ENCODE measurements at places on chromosomes 12 and 14.

- DNase-seq: no peak
These were observed 107.0 kb downstream of the PAPLN start for GRCh38 chr14:73344319-73344718.

- no peak for DNase-seq
These were observed 208.5 kb downstream of the FOXG1 start for GRCh38 chr14:28975084-28975483.

- no peak for DNase-seq
These were observed 236.1 kb downstream of the C12orf50 start for GRCh38 chr12:87793131-87793530.

GRCh38 chr14:43260056-43260455, 1247.0 kb downstream of the FSCB start:
- no peak for DNase-seq

DNA sequence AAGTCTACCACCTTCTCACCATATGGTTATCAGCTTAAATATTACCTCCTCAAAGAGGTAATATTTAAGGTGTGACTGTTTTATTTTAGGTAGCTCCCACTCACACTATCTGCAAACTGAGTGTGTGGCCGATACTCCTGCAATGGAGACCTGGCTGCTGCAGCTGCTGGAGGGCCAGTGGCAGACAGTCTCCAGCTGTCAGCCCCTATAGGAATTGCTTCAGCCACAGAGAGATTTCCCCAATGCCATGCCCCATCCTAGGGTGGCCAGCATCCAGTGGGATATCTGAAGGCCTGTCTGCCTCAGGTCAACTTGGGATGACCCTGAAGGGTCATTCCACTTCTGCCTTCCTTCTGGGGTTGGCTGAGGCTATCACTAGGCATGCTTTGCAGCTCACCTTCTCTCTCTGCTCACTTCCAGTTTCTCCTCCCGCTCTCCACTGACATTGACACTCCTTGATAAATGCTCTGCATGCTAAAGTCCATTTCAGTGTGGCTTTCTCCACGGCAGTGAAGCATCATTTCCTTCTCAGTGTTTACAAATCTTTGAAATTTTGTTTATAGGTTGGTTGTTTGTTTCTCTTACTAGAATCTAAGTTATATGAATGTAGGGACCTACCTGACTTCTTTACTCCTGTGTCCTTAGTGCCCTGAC, 90.2 kb upstream of the USP44 start:
- no peak for DNase-seq

DNA sequence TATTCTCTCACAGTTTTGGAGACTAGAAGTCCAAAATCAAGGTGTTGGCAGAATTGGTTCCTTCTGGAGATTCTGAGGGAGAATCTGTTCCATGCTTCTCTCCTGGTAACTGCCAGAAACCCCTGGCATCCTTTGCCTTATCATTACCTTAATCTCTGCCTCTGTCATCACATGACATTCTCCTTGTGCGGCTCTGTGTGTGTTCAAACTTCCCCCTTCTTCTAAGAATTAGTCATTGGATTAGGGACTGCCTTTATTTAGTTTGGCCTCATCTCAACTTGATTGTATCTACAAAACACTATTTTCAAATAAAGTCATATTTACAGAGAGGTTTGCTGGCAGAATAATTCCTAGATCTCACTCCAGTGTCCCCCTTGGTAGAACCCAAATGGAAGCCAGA, 68.9 kb downstream of the ZNF641 start:
- no peak for DNase-seq

- DNase-seq: no peak
These were observed 11.4 kb upstream of the LRTM2 start for GRCh38 chr12:1808798-1809480.

- DNase-seq: no peak
These were observed 23.3 kb downstream of the CHGA start for GRCh38 chr14:92945959-92946846.

GRCh38 chr14:58760121-58760520, 122.4 kb downstream of the DACT1 start:
- DNase-seq: no peak

DNA sequence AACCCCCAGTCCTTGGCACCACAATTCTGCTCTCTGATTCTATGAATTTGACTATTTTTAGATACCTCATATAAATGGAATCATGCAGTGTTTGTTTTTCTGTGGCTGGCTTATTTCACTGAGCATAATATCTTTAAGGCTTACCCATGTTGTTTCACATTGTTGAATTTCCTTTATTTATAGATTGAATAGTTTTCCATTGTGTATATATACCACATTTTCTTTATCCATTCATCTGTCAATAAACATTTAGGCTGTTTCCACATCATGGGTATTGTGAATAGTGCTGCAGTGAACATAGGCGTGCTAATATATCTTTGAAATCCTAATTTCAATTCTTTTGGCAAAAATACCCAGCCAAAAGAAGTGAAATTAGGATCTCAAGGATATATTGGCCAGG, 126.7 kb upstream of the SLC38A2 start:
- no peak for DNase-seq

- DNase-seq: no peak
These were observed 56.7 kb downstream of the FAM222A start for GRCh38 chr12:109770104-109770860.

GRCh38 chr14:105411017-105411941, 8.3 kb upstream of the MTA1 start:
- DNase-seq: no peak

- DNase-seq: no peak
These were observed 15.3 kb upstream of the SPSB2 start for GRCh38 chr12:6888360-6888759.

DNA sequence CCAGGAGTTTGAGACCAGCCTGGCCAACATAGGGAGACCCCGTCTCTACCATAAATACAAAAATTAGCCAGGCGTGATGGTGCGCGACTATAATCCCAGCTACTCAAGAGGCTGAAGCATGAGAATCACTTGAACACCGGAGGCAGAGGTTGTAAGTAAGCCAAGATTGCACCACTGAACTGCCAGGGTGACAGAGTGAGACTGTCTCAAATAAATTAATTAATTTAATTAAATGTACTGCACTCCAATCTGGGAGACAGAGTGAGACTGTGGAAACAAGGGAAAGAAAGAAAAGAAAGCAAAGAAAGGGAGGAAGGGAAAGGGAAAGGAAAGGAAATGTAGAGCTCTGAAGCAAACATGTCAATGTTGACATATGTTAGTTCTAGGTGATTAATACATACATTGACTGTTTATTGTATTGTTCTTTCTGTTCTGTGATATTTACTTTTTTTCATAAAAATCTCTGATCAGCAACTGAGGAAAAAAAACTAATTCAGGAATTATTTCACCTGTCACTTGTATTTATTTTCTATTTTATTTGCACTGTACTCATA, 99.6 kb downstream of the DENND5B start:
- no peak for DNase-seq

- no peak for DNase-seq
These were observed 19.3 kb downstream of the CCDC62 start for GRCh38 chr12:122793685-122794106.

- no peak for DNase-seq
These were observed 212.8 kb upstream of the KITLG start for GRCh38 chr12:88793096-88793495.

- no peak for DNase-seq
These were observed 36.5 kb upstream of the ANO4 start for GRCh38 chr12:100758083-100758482.

DNA sequence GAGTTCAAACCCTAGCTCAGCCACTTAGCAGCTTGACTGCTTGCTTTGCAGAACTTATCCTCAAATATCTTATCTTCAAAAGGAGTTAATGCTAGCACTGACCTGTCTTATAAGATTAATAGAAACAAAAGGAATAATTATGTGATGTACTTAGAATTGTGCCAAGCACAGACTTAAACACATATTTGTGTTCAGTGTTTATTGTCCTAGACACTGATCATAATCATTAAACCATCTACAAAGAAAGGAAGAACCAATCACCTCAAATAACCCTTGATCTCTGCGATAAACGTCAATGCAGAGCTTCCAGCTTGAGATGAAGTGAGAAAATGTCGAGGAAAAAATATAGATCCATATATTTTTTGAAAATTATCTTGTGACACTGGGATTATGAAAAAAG, 73.1 kb downstream of the ATXN7L3B start:
- no peak for DNase-seq

DNA sequence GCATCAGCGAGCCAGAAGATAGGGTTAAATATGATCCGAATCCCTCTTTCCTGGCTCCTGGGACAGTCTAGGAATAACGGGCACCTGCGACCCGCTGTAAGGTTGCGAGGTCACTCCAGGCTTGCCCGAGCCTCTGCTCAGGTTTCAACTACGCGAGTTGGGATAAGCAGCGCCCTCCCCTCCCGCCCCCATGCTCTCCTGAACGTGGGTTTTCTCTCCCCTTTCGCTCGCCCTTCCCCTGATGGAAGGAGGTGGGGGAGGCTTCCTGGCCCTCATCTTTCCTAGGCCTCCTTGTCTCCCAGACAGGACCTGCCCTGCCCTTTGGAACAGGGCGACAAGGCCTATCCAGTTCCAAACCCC, 753 bp upstream of the ATP5MC2 start:
- no peak for DNase-seq

GRCh38 chr12:26732005-26732908, 100.7 kb downstream of the ITPR2 start:
- no peak for DNase-seq

DNA sequence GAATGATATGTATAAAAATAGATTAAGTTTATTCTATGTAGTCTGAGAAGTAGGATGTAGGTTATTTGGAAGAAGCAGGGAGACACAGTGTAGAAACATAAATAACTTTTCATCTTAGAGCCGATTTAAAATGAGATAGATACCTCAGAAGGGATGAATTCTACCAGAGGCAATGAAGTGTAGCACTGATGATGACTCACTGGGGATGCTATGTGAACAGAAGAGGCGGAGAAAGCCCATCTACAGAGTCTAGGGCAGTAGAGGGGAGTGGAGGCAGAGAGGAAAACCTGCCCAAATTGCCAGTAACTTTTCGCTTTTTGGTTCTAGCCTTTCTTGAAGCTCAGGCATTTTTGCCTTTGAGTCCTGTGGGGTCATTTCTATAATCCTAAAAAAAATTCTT, 451.8 kb downstream of the ATP23 start:
- no peak for DNase-seq

DNA sequence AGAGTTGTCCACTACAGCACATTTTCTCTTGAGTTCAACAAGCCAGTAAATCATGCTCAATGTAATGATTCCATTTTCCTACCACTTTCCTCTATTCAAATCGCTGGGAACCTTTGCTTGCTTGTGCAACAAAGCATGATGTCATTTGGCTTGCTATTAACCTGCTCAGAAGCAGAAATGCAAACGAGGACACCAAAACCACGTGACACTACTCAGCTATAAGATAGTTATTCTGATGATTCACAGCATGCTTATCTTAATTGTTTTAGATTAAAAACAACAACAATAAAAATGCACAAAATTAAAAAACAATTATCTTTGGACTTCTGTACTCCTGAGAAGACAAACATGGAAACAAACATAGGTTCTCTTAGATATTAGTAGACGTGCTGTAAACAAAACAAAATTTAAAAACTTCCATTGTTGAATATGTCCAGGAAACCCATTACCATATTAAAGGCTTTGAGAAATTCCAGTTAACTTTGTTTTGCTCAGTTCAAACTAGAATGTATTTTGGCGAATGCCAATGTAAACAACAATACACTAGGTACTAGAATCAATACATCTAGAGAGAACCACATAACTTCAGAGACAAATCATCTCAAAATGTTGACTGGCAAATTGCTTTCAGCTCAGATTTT, 77.5 kb upstream of the KRAS start:
- DNase-seq: no peak

- no peak for DNase-seq
These were observed 683.4 kb upstream of the FBXO33 start for GRCh38 chr14:40115583-40115982.

GRCh38 chr12:106506691-106507090, 76.1 kb upstream of the RFX4 start:
- no peak for DNase-seq

DNA sequence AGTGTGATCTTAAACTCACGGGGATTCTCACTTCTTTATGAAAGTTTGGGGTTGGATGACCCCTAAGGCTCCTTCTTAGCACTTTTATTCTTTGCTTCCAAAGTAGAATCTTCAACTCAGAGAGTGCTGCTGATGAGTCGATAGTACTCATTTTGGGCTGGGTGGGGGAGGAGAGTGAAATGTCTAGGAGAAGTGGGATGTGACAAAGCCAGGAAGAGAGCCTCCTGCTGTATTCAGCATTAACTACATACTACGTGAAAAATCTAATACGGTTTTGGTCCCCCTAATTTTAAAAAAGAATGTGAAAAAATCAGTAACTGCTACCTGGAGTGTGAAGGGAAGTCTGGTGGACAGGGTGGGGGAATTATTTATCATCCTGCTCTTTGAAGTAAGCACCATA, 148.3 kb downstream of the SAMD4A start:
- DNase-seq: no peak

- no peak for DNase-seq
These were observed 532.5 kb downstream of the VRK1 start for GRCh38 chr14:97329701-97330100.

DNA sequence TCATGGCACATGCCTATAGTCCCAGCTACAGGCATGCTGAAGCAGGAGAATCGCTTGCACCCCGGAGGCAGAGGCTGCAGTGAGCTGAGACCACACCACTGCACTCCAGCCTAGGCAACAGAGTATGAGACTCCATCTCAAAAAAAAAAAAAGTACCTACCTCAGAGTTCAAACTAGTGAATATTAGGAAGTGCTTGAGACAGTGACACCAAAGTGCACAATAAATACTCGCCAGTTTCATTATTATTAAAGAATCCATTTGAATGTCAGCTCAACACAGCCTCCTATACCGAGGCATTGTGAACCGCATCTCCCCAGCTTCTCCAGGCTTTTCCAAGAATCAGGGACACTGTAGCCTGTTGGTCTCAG, 5.0 kb downstream of the GAPDH start:
- DNase-seq: no peak

- DNase-seq: no peak
These were observed 24.4 kb upstream of the TC2N start for GRCh38 chr14:91891721-91892220.

GRCh38 chr14:37606678-37607077, 11.2 kb downstream of the TTC6 start:
- DNase-seq: no peak

- no peak for DNase-seq
These were observed 146.9 kb upstream of the KRR1 start for GRCh38 chr12:75658286-75658685.

DNA sequence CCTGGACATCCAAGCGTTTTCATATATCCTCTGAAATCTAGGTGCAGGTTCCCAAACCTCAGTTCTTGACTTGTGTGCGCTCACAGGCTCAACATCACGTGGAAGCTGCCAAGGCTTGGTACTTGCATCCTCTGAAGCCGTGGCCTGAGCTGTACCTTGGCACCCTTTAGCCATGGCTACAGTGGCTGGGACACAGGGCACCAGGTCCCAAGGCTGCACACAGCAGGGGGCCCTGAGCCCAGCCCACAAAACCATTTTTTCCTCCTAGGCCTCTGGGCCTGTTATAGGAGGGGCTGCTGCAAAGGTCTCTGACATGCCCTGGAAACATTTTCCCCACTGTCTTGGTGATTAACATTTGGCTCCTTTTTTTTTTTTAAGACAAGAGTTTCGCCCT, 11.6 kb upstream of the FAM177A1 start:
- no peak for DNase-seq

Measured in cortex of kidney (tissue), 1 donor.